IMR-90 (cell line): ENCODE measurements at places on chromosomes 4 and X. TPM values are rescaled to one million over a fixed set of nuclear protein-coding genes. Genes with fewer than 3 reads are reported as not detected.

The AVPR2 gene
- total RNA-seq = not detected in 2 replicates

The HSD17B10 gene
- total RNA-seq = 80.5 and 99.8 TPM in 2 replicates

The FGF2 gene
- 27.1 and 54.4 TPM in 2 replicates for total RNA-seq

The UGT2B10 gene
- not detected in 2 replicates for total RNA-seq

The GLUD2 gene
- total RNA-seq = 1.4 and 1.6 TPM in 2 replicates
